ENCODE measurements at places on chromosomes 7 and 10.

GRCh38 chr7:51817694-51818225 lies 501.2 kb upstream of the COBL start:
- DNase-seq = no peak

- DNase-seq = no peak
These were observed 51.4 kb upstream of the GRB10 start for GRCh38 chr7:50834031-50834535.

GRCh38 chr7:135558881-135559280 lies 1.2 kb downstream of the NUP205 start:
- DNase-seq = no peak

DNA sequence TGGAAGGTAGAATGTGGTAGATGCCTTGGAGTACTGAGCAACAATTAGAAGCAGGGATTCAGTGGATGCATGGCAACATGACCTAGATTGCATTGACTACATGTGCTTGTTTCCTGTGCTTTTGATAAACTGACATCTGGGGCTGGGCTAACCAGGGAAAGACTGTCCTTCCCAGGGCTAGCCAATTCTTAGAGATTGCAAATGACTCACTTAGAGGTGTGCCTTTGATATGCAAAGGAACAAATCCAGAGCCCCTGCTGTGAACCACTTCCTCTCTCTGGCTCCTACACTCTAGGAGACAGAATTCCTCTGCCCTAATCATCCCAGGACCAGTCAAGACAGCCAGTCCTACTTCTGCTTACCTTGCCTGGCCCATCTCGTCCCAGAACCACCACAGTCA lies 651.5 kb downstream of the LRMDA start:
- DNase-seq = peak; percentile 49

GRCh38 chr7:125118444-125118843 lies 188.8 kb upstream of the POT1 start:
- DNase-seq = peak; percentile 18

DNA sequence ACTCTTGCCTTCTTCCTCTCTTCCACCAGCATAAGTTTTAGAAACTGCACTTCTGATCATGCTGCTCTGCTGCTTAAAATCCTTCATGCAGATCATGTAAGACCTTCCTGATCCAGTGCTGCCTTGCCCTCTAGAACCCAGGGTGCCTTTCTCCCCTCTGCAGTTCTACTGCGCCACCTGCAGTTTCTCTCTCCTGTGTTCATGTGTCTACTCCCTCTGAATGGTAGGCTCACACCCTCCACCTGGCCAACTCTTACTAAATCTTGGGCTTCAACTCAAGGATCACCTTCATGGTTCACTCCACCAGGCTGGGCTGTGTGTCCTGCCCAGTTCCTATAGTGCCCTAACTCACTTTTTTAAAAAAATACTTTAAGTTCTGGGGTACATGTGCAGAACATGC lies 174.6 kb upstream of the ITGB1 start:
- no peak for DNase-seq

DNA sequence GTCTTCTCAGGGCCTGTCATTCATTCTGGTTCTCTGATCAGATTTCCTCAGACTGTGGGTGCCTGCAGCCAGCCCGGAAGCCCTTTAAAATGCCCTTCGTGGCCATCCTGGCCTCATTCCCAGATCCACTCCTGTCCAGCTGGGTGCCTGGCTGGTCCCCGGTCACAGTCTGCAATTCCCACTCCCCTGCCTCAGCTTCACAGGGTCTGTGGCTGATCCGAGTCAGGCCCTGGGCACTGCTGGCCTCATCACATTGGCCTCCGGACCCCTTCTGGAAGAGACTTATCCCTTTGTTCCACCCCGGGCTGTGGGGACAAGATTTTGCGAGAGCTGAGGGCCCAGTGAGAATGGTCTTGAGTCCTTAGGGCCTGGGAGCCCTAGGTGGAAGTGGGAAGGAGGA lies 12.1 kb downstream of the DOCK1 start:
- DNase-seq = no peak

DNA sequence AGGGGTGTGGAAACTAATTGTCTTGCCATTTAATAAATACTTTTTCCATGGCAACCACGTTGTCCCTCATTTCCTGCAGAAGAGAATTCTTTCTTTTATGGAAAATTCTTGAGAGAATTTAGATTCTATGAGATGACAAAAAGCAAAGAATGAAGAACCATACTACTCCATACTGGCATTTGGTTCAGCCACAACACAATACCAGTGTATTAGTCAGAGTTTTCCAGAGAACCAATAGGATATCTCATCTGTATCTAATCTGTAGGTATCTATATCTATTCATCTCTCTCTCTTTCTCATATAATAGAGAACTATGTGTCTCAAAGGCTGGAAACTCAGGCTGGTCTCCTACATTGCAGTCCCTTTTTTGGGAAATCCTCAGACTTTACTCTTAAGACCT lies 44.6 kb upstream of the NAMPT start:
- DNase-seq = no peak

- no peak for DNase-seq
These were observed 8.8 kb upstream of the RHOBTB1 start for GRCh38 chr10:60952846-60953220.

All from HCEC 1CT (cell line).